ENCODE measurements at places on chromosomes 11 and 22. TPM values are rescaled to one million over a fixed set of nuclear protein-coding genes. Genes with fewer than 3 reads are reported as not detected.

Gene PTPN5
- not detected for total RNA-seq

GRCh38 chr11:128940603-128941002, 2.1 kb downstream of the TP53AIP1 start:
- DNase-seq, result no peak

Gene SERHL2
- total RNA-seq, result 0.81 TPM

Gene APOL1
- 31.2 TPM for total RNA-seq

DNA sequence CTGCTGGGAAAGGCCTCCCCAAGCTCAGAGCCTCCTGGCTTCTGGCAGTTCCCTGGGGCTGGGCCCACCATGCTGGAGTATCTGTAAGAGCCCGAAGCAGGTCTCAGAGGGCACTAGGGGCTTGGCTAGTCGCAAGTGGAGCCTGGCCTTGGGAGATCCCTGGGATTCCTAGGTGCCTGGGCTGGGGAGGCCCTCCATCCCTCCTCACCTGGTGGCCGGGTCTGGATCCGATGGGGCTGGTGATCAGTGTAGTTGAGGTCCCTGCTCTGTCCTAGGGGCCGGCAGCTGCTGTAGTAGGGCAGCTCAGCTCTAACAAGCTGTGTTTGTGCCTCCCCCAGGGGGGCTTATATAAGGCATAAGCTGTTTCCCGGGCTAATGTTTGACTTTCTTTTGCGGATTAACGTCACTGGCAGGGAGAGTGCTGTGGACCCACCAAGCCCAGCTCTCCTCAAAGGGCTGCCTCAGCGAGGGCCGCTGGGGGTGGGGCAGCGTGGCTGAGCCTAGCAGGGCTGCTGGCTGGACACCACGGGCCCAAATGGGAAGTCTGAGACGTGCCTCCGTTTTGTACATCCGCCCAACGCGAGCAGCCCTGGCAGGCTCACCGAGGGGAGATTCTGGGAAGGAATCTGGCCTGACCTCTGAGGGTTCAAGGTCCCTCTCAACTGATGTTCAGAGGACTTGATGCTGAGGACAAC, at the start of gene SLC22A8:
TSS of gene SLC22A8 (minus strand) at position 321 of the 695 bp plus-strand sequence. CDS start 883 bp downstream, outside the sequence.
- DNase-seq, result no peak

Gene KRTAP5-10
- not detected for total RNA-seq

Gene ESAM
- total RNA-seq, result 1.5 TPM

DNA sequence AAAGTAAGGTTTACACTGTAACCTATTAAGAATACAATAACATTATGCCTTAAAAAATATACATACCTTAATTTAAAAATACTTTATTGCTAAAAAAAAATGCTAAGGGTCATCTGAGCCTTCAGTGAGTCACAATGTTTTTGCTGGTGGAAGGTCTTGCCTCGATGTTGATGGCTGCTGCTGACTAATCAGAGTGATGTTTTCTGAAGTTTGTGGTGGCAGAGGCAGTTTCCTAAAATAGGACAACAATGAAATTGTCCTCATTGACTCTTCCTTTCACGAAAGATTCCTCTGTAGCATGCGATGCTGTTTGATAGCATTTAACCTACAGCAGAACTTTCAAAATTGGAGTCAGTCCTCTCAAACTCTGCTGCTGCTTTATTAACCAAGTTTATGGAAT, 97.6 kb downstream of the FAT3 start:
- no peak for DNase-seq

GRCh38 chr11:124817036-124817435, 16.8 kb upstream of the MSANTD2 start:
- no peak for DNase-seq

GRCh38 chr11:83008581-83008923, 63.1 kb downstream of the RAB30 start:
- DNase-seq, result no peak

GRCh38 chr11:119624102-119624615, 104.8 kb downstream of the NECTIN1 start:
- DNase-seq, result no peak

DNA sequence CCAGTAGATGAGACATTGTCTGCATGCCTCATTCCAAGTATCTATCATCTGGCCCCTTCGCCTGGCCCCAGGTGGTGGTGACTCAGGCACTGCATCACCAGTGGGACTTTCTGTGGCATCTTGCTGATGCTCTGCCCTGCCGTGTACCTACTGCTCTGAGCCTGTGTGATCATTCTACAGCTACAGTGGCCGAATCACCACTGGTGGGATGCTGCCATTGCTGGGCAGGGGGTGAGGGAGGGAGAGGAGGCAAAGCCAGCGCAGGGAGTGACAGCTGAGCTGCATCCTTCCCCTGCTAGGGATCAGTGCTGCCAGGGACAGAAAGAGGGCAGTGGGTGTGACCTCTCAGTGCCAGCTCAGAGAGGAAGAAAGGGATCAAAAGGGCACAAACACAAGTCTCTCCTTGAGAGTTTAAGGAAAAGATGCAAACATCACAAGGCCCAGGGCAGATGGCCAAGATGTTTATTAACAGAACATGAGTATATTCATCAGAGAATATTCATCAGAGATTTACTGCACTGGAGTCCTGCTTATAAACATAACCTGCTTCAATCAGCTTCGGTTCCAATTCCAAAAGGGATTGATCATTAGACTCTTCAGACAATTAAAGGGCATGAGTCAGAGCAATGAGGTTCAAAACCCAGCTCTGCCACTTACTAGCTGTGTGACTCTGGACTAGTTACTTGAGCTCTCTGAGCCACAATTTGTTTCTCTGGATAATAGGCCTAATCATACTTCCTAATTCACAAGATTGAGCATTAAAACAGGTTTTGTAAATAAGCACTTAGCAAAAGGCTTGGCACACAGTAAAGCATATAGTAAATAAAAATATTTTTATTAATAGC, 109.8 kb downstream of the NAT10 start:
- no peak for DNase-seq

Gene CBLIF
- not detected for total RNA-seq

Measured in CD4-positive, alpha-beta memory T cell (primary cell).